ENCODE measurements at places on chromosomes 6 and 20.

DNA sequence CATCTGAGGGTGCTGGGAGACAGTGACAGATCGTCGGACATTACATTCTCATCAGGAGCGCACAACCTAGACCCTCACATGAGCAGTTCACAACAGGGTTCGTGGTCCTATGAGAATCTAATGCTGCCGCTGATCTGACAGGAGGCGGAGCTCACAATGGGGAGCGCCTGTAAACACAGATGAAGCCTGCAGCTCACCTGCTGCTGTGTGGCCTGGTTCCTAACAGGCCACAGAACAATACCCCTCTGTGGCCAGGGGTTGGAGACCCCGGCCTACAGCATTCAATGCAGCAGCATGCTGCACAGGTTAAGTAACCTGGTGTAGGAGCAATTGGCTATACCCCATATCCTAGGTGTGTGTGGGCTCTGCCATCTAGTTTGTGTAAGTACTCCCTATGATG is 19.5 kb downstream of the ANKRD60 start:
- DNase-seq: no peak

DNA sequence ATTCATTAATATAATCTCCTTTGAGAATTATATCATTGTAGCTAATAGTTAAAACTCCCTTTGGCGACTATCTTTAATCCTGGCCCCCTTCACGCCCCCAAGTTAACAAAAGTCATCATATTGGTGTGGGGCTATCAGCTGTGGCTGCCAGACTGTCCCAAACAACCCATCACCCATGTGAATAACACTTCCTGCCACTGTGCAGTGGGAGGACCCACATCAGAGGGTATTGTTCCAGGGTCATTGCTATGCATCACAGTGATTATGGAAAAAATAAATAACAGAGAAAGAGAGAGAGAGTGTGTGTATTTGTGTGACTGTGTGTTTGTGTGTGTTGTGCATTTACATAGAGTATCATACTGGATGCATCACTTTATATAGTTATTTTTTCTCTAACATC is 39.3 kb upstream of the TENT5A start:
- no peak for DNase-seq

- no peak for DNase-seq
Observed at GRCh38 chr20:44406572-44407137, 51.2 kb downstream of the HNF4A start.

- no peak for DNase-seq
Observed at GRCh38 chr6:168648240-168649125, 207.5 kb downstream of the SMOC2 start.

DNA sequence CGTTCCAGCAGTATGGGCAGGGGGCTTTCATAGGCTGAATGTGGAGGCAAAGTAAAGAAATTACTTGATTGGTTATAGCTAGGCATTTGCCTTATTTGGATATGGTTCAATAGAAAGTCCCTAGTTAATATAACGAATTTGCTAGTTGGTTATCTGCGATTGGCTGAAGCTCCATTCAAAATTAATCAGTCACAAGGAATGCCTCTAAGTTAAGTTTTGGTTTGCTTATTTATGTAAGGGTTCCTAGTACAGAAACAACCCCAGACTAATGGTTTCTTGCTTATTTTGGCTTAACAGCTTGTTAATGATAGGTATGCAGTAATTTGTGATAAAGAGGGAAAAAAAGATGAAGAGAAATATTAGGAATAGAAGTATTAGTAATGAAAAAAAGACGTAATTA is 87.5 kb downstream of the JAG1 start:
- no peak for DNase-seq

GRCh38 chr20:50265245-50265946 is 74.8 kb downstream of the CEBPB start:
- no peak for DNase-seq

GRCh38 chr6:107665382-107665781 is 158.7 kb downstream of the SCML4 start:
- no peak for DNase-seq

DNA sequence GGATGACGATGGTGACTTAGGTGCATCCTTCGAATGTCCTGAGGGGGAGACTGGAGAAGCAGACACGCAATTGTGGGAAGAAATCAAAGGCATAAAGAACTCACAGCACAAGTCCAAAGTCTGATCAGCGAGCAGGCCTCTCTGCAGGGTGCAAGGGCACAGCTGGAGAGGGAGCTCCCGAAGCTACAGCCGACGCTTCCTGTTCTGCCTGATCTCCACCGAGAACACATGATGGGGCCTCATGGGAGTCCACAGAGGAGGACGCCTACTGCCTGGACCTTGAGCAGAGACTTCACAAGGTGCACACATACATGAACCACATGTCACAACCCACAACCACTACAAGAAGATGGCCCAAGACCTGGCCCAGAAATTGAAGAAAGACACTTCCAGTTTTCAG is 51.4 kb downstream of the RIN2 start:
- no peak for DNase-seq

DNA sequence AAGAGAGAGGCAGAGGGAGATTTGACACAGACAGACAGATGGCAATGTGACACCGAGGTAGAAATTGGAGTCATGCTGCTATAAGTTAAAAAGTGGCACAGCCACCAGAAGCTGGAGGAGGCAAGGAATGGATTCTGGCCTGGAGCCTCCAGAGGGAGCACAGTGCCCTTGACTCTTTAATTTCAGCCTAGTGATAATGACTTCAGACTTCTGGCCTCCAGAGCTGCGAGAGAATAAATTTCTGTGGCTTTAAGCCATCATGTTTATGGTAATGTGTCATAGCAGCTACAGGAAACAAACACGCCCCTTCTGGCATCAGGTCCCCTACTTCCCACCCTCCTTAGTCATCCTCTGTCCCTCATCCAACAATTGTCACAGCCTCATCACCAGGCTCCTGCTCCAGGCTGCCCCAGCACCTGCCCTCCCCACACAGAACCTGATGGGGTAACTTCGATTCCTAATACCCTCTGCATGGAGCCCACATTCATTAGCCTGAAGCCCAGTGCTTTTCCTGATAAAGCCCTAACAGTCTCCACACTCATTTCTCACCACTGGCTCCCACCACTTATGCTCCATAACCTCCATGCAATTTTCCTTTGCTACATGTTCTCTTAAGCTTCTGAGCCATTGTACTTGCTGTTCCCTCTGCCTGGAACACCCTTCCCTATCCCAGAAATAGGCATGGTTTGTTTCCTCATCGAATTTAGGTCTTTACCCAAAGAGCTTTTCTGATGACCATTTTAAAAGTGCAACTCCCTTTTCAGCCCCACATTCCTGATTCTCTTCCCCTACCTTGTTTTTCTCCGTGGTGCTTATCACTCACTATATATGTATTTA is 69.7 kb upstream of the TOX2 start:
- DNase-seq: no peak

DNA sequence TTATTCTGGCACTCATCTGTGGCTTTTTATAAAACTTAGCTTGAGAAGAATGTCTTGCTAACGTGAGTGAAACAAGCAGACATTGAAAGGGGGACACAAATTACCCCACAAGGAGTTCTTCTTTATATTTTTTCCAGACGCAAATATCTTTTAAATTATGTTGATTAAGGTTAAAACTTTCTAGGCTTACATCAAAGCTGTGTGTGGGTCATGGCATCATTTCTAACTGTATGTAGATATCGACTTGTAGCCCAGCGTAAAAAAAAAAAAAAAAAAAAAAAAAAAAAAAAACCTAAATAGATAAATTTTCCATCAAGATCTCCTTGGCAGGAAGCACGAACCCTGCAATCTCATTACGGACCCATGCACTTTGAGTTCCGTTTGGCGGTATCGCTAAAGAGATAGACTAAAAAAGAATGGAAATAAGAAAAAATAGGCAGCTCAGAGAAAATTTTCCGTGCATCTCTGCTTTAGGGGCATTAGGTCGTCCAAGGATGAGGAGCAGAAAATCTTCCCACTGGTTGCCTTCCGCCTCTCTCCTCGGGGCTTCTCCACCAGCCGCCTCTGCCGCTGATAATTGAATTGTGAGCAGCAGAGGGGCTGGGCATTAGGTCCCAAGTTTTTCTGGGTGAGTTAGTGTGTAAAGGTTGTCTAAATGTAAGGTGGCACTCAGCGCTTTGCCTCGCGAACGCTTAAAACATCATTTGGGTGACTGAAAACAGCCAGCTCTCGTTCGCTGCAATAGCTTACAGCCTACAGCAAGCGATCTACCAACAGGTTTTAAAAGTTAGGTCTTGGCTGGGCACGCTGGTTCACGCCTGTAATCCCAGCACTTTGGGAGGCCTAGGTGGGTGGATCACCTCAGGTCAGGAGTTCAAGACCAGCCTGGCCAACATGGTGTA is 194.0 kb downstream of the TRIM27 start:
- DNase-seq: no peak

- DNase-seq: no peak
Observed at GRCh38 chr6:166005944-166006899, 161.4 kb downstream of the TBXT start.

DNA sequence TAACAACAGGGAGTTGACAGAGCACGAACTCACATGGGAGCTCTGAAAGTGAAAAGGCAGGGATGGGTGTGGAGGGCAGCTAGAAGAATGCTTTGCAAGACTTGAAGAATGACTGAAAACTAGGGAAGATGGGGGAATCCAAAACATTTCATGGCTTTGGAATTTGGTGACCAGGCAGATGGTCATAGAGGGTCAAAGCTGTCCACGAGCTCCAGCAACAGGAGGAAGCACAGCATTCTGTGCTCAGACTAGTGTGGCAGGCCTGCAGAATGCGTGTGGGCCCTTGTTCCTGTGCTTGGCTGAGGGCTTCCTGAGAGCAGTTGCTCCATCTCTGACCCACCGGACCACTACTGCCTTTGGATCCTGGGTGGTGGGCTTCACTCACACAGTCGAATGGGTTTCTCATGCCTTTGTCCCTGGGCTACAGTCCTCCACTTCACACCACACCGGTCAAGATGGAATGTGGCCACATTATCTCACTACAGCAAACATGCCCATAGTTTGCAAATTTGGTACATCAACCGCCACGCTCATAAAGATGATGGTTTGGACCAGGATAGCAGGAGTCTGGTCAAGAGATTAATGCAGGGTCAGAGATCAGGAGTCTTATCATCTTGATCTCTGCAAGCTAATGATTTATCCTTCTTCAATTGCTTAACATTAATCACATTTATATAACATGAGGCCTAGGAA is 100.7 kb downstream of the SGK1 start:
- no peak for DNase-seq

DNA sequence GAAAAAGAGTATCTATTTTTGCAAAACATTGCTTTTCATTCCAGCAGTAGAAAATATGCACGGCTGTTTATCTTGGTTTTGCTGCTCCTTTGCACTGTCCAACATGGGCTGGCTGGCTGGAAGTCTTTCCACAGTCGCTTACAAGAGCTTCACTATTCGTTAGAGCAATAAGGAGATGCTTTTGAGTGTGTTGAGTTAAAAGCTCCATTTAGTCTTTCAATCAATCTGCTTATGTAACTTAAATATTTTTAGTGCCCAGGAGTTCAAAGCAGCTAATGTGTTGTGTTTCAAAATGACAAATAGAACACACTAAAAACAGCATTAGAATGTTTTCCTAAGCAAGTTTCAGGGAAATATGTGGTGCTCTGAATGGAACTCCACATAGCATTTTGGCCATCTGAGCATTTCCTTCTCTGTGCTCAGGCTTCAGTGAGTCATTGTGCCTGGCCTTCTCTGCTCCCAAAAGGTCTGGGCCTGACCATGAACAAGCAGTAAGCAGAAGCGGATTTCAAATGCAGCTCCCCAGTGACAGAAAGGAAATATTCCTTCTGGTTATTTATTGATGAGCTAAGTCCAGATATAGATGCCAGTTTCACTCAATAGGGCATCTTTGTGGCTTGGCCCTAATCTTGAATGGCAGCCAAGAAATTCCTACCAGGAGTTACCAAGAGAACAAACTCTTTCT is 580.3 kb downstream of the TENT5A start:
- DNase-seq: no peak

GRCh38 chr20:1308702-1309095 is 20.2 kb downstream of the SDCBP2 start:
- no peak for DNase-seq

GRCh38 chr6:46243754-46244153 is 73.0 kb upstream of the ENPP5 start:
- DNase-seq: no peak

DNA sequence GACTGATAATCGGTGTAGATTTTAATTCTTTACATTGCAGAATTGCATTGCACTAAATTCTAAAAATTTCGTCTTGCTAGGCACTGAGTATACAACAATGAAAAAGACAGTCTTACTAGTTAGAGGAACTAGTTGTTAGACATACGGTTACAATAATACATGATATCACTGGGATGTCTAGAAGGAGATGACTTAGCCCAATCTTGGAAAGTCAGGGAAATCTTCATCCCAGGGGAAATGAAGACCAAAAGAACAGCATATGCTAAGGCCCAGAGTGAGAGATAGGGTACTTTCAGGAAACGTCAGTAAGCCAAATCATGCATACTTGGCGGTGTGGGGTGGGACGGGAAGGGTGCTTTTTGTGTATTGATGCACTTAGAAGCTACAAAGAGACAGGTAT is 901 bp downstream of the CEP57L1 start:
- no peak for DNase-seq
